Articular chondrocyte of knee joint (primary cell): ENCODE measurements at places on chromosomes 2 and 18. TPM values are rescaled to one million over a fixed set of nuclear protein-coding genes. Genes with fewer than 3 reads are reported as not detected.

GCC2 gene
- total RNA-seq = 45.5 and 49.0 TPM in 2 replicates

RBM44 gene
- total RNA-seq = 0.65 and 1.6 TPM in 2 replicates

TMEM178A gene
- total RNA-seq = 0.26 and 1.7 TPM in 2 replicates

PCARE gene
- total RNA-seq = not detected in 2 replicates

TRIM54 gene
- total RNA-seq = not detected in 2 replicates
